Prostate gland (tissue), 2 donors: ENCODE measurements at places on chromosomes 5 and 9. TPM values are rescaled to one million over a fixed set of nuclear protein-coding genes. Genes with fewer than 3 reads are reported as not detected.

GRCh38 chr5:129141696-129142095 lies 47.1 kb downstream of the ISOC1 start:
- no peak for DNase-seq

DNA sequence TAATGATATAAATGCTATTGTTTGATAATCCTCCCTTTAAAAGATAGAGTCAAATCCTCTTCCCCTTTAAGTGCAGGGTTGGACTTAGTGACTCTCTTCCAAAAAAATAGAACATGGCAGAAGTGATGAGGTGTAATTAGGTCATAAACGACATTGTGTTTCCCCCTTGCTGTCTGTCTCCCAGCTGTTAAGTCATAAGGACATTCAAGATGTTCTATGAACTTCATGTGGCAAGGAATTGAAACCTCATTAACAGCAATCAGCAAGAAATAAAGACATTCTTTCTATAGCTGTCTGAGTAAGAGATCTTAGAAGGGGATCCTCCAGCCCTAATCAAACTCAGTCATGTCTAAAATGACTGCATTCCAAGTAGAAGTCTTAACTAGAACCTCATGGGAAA lies 3.3 kb upstream of the SLC25A46 start:
- DNase-seq = no peak

The CERCAM gene
- 25.3 TPM for total RNA-seq

GRCh38 chr9:12463641-12464040 lies 229.5 kb upstream of the TYRP1 start:
- no peak for DNase-seq

DNA sequence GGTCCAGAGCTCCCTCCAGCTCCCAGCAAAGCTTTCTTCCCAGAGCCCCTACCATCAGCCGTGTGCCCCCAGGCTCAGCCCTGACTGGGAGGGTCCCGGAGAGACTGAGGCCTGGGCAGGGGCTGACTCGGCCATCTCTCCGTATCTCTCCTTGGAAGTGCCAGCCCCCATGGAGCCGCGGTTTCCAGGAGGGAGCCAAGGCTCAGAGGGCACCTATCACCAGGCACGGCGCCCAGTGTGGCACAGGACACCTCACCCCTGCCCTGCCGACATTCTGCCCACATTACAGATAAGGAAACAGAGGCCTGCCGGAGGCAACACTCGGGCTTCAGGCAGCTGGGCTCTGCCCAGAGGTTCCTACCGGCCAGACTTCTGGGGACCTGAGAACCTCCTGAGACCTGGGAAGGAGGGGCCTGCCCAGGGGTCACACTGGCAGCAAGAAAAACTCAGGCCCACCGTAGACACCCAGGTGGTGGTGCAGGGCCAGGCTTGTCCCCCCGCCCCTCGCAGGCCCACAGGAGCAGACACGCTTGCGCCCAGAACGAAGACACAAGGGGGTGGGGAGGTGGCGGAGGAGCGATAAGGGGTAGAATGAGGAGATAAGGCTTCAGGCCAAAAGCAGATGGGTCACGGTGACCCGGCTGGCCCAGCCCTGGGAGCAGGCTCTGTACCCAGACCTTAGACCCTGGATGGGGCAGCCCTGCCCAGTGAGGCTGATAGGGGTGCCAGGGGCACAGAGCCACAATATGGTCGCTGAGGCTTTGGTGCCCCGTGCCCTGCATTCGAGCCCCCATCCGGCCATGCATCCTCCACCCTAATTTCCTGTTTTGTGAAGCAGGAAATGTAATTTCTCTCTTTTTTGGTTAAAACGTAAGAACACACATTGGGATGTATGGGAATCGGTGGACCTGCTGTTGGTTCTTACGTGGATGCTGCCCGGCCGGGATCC lies 11.8 kb downstream of the NR5A1 start:
- no peak for DNase-seq

GRCh38 chr5:6405591-6405990 lies 27.2 kb upstream of the MED10 start:
- DNase-seq = no peak

- no peak for DNase-seq
These were observed 592.7 kb upstream of the BRINP1 start for GRCh38 chr9:119961774-119962424.

DNA sequence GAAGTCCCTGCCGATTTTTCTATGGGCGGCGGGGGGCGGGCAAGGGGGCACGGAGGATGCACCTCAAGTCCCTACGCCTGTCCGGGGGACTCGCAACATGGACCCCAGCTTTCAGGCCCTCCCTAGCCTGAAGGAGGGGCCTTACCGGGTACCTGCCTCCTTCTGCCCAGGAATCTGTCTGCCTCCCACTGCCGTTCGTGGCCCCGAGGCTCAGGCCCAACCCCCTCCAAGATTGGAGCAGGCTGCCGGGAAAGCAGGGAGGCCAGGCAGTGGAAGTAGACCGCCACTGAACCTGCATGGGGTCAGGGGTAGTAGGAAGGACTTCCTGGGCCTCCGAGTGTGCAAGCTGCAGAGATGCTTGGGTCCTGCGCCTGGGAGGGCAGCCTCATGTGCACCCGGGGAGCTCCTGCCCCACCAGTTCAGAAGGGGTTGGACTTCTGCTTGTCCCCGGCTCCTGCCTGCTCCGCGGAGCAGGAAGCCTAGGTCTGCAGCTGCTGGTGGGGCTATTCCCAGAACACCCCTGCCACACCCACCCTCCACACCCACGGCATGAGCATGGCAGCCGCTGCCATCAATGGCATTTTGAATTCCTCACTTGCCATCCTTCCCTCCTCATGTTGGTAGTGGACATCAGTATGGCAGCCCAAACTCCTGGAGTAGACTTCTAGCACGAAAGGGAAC lies 1312.7 kb upstream of the ACO1 start:
- DNase-seq = no peak

The PCDHA6 gene
- 2.2 TPM for total RNA-seq

The PTCD2 gene
- total RNA-seq = 8.9 TPM

DNA sequence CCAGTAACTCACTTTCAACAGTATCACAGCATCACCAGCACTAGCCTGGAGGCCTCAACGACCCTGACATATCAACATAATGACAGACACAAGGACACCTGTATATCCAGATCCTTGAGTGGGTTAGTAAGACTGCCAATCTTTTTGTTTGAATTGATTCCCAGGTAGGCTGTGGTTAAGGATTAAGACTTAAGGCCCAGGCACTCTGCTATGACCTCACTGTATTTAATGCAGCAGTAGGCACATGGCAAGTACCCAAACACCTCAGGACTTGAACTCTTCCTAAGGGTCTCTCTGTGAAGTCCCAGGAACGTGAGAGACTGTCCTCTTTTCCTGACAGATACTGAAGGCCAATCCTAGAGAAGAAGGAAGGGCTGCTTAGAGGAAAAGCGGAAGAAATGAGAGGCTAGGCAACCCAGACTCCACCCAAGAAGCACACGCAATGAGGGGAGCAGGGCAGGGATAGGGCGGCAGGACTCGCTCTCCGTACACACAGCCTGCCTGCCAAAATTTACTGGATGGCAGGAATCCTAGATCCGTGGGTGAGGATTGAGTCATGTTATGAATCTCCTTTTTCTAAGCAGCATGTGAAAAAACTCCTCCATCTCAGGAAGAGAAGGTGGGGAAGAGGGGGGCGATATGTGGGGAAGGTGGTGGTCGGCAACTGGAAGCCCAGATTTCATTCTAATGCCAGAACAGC lies 93.4 kb downstream of the SIL1 start:
- DNase-seq = peak; percentile 62

GRCh38 chr5:114822863-114823262 lies 346.8 kb downstream of the TRIM36 start:
- no peak for DNase-seq

- DNase-seq = no peak
These were observed 23.4 kb downstream of the CDK20 start for GRCh38 chr9:87950765-87951488.

GRCh38 chr5:93909356-93909755 lies 168.0 kb upstream of the POU5F2 start:
- DNase-seq = no peak
